DMS79 treated with DMSO at 0.1 percent for 48 hours (cell line): ENCODE measurements at places on chromosomes 12 and 14.

- no peak for DNase-seq
Measured at GRCh38 chr12:19404242-19404880, 34.9 kb upstream of the AEBP2 start.

DNA sequence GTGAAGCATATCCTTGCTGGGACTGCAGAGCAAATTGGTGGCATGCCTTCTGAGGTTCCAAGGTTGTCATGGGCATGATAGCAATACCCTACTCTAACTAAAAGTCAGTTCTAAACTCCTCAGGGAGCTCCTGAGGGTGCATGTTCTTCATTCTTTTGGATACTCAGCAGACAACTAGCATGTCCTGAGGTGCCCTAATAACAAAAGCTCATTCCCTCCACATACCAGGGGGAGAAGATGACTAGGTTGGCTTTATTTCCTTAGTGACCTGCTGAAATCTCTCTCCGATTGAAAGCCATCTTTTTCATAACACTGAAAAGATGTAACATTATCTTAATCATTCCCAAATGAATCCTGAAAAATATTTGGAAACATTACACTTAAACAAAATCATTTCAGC lies 188.7 kb upstream of the IGF1 start:
- DNase-seq, result no peak

GRCh38 chr12:117100251-117100650 lies 1.0 kb upstream of the TESC start:
- no peak for DNase-seq

DNA sequence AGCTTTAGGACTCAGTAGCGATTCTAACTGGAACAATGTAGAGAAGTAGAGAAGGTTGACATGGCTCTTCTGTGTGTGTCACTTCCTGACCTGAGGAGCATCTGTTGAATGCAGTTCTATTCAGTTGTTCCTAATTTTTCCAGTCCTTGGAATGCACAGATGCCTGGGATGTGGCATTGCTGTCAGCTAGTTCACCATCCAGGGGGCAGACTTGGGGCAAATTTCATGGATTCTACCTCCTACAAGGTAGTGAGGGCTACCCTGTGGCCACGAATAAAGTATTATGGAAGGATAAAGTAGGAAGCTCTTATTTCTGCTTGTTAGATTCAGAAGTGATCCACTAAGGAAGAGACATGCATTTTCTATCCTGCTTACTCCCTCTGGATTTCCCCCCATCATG lies 74.4 kb upstream of the GPATCH2L start:
- DNase-seq, result no peak

DNA sequence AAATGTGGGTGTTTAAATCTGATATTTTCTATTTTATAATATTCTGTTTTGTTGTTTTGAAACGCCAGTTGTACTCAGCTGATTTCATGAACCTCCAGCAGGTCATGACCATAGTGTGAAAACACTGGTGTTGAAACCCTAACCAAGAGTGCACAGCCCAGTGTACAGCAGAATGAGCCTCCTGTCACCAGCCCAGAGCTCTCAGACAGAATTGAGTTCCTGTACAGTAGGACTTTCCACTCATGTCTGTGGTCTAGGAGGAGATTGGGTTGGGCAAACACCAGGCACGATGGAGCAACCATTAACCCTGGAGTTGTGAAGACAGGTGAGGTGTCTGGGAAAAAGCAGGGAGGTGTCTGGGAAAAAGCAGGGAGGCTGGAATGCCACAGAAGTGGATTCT lies 908.8 kb downstream of the VRK1 start:
- no peak for DNase-seq
